ENCODE measurements at places on chromosomes 7 and 10.

DNA sequence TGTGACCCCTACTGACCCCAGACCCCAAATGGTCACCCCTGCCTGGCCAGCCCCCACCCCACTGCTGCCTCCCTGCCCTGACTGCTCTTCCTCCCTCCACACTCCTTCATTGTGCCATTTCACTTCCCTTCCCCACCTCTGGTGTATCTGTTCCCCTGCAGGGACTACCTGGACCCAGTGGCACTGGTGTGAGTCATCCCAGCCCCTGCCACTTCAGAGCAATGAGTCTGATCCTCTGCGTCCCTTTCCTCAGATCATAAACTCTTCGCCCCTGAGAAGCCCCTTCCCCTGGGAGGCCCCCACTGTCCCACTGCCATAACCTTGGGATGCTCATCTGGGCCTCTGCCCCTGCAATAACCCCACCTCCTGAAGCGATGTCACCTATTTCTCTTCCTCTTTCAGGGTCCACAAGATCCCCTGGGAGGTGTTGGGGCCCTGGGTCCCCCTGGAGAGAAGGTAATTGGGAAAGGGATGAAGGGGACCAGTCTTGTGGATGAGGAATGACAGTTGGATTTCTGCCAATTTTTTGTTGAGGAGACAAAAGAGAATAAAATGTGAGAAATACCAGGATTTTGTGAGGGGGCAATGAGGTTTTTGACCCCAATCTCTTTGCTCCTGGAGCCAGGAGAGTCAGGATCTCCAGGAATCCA lies 19.1 kb upstream of the VOPP1 start:
- no peak for ATAC-seq

DNA sequence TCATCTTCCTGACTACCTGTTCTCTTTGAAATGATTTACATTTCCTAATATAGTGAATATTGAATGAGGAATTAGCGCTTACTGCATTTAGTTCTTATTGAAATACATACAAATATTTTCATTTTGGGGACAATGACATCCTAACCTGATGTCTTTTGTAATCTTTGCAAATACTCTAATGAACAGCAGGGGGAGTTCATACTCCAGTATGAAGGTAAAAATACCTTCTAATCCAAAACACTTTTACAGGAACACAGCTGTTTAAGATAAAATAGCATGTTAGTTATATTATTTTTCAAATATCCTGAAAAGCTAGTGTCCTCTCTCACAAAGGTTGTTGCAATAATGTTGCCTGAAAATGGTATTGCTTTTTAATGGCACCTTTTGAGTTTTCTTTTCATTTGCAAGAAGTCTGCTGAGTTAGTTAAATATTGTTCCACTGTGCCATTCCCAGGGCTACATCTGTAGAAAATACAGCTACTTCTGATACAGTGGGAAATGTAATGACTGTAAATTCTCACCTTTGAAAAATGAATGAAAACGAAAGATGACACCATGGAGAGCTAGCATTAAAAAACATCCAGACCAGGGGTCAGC lies 400.0 kb downstream of the PHF14 start:
- no peak for ATAC-seq

DNA sequence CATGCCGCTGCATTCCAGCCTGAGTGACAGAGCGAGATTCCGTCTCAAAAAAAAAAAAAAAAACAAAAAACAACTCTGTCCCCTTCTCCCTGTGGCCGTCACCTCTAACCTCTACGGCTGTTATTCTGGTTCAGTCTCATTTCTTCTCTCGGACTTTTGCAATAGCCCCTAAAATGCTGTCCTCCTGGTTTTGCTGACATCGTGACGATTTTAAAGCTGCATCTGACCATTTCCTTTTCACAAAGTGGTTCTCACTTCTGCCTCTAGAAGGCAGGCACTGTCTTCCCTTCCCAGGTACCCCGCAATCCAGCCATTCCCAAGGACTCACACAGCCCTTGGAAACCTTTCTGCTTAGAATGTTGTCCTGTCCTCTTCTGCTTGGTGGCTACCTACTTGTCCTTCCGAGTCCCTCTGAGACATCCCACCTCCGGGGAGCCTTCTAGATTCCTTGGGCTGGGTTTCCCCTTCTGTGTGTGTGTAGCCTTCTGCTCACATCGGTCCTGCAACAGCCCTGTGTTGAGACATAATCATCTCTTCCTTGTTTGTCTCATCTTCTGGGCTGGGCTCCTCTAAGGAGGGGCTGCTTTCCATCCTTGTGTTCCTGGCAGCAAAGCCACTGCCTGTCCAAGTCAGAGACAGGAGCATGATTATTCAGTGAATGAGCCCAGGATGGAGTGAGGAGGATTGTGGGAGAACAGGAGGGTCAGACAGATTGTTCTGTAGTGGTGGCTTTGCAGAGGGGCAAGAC lies 83.1 kb downstream of the GRK5 start:
- no peak for ATAC-seq

- ATAC-seq: no peak
Measured at GRCh38 chr10:104301907-104302690, 33.1 kb downstream of the GSTO2 start.

- ATAC-seq: no peak
Measured at GRCh38 chr7:36642414-36642813, 81.9 kb downstream of the AOAH start.

DNA sequence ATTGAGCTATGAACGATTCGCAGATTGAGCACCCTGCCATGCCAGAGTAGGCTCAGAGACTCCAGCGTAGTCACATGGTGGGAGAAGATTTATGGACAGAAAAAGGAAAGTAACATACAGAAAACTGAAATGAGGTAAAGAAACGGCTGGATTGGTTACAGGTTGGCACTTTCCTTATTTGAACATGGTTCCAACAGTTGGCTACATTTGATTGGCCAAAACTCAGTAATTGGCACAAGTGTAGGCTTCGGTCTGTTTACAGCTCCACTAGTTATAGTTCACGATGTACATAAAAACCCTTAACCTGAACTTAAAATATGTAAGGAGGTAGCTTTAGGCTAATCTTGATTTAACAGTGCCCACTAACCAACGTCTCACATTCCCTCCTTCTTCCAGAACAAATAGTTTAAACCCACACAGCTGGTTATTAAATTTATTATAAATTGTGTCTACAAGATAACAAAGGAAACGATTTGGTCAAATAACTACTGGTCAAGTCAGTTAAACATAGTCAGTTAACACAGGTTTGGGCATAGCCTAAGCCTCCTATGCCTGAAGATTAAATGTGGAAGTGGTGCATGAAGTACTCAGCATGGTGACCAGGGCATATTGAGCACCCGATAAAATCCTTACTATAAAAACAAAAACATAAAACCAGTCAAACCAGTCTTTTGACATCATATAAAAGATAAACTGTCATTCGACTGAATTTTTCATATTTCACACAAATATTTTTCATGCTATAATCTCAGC lies 17.9 kb upstream of the MTERF1 start:
- no peak for ATAC-seq

DNA sequence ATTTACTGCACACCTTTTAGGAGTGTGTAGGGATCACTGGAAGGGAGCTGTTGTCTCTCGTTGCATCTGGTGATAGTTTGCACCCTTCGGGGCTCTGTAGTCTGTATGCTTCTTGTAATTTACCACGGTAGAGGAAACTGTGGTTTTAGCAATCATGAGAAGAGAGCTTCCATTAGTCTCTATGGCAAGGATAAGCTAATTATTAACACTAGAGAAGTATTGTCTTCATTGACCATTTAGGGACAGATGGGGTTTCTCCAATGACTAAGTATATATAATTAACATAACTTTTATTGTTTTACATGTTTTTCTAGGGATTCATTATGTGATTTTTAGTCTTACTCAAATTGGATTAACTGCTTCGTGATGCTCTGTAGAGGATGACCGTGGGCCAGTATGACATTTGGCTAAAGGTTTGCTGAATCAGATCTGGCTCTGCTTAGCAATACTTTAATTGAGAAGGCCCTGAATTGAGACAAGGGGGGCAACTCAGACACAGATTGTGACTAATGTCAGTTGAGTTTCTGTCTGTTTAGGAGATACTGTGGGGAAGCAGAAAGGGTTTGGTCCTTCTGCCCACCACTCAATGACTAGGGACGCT lies 8.7 kb downstream of the SLC18A2 start:
- ATAC-seq: no peak

DNA sequence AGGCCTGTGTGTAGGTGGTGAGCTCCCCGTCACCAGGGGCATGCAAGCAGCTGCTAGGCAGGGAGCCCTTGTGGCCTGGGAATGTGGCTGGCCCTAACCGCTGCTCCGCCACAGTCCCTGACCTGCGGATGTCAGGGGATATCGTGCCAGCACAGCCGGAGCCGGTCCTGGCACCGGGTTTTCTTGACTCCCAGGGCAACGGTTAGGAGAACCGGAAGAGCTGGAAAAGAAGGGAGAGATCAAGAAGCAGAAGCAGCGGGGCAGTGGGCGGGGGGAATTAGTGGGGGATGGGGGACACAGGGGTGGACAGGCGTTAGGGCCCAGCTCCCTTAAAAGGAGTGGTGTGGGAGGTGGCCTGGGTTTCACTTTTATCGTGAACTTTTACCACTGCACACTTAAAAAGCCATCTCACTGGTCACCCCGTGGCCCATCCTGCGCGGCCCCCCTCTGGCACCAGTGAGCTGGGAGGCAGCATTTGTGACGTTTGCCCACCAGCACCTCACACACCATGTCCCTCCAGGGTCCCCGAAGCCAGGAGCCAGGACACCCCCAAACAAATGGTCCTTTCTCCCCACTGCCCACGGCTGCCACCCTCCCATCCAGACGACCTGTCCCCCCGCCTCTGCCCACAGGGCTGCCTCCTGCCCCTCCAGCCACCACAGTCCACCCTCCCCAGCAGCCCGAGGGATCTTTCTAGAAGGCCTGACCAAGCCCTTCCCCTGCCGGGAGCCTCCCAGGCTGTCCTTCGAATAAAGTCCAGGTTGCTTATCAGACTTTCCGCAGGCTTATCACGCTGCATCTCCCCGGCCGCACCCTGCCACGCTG lies 1.8 kb upstream of the MICALL2 start:
- no peak for ATAC-seq

GRCh38 chr10:110399106-110399964 lies 94.6 kb upstream of the SMNDC1 start:
- ATAC-seq: no peak

DNA sequence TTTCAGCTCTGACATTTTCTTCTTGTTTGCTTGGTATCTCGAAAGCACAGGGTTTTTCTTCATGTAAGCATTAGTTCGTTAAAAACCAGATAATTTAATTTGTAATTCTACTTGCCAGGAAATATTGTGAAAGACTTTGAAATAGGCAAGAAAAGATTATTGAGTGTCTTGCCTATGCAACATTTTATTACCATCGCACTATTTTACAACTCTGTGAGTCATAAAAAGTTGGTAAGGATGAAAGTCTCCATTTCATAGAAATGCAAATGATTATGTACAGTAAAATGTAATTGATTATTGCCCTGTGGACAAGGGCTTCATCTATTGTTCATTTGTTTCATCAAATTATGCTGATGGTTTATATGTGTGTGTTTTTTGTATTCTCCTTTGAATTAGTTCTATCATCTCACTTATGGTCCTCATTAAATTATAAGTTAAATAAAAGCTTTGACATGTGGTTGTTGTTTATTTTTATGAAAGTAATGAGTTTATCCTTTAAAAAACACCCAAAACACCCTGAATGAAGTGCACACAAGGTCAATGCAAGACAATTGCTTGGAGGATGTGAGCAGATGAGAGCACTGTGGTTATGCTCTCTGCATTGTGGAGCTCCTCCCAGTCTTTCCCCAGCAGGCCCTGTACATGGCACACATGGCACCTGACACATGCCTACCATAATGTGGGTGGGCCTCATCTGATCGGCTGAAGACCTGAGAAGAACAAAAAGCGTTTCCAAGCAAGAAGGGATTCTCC lies 230.8 kb downstream of the CXCL12 start:
- ATAC-seq: no peak

- no peak for ATAC-seq
Measured at GRCh38 chr10:58645416-58646146, 132.9 kb downstream of the BICC1 start.

DNA sequence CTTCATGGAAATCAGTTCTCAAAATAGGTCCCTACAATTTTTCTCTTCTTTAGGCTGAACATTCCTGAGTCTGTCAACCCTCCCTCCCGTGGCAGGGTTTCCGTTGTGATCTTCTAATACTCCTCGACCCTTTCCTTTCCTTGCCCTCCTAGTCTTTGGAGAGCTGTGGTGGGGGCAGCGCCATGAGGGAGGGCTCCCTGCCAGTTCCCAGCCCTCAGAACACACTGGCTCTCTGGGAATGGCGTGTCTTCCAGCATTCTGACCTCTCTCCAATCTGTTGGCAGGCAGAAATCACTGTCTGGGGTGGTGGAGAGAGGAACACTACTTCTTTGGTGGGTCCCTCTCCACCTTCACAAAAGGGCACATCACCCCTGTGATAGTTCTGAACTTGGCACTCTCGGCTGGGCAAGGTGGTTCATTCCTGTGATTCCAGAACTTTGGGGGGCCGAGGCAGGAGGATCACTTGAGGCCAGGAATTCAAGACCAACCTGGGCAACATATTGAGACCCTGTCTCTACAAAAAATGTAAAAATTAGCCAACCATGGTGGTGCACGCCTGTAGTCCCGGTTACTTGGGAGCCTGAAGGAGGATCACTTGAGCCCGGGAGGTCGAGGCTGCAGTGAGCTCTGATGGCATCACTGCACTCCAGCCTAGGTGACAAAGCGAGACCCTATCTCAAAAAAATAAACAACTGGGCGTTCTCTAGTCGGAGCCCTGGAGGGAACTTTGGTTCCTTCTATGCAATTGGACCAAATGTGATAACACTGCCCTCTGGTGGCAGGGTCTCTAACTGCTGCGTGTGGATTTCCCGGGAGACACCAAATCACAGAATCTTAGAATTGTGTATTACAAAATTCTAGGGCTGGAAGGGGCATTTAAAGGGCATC lies 13.1 kb upstream of the ARPC1A start:
- peak; percentile 51 for ATAC-seq

GRCh38 chr10:17980846-17981565 lies 29.3 kb downstream of the SLC39A12 start:
- ATAC-seq: no peak

DNA sequence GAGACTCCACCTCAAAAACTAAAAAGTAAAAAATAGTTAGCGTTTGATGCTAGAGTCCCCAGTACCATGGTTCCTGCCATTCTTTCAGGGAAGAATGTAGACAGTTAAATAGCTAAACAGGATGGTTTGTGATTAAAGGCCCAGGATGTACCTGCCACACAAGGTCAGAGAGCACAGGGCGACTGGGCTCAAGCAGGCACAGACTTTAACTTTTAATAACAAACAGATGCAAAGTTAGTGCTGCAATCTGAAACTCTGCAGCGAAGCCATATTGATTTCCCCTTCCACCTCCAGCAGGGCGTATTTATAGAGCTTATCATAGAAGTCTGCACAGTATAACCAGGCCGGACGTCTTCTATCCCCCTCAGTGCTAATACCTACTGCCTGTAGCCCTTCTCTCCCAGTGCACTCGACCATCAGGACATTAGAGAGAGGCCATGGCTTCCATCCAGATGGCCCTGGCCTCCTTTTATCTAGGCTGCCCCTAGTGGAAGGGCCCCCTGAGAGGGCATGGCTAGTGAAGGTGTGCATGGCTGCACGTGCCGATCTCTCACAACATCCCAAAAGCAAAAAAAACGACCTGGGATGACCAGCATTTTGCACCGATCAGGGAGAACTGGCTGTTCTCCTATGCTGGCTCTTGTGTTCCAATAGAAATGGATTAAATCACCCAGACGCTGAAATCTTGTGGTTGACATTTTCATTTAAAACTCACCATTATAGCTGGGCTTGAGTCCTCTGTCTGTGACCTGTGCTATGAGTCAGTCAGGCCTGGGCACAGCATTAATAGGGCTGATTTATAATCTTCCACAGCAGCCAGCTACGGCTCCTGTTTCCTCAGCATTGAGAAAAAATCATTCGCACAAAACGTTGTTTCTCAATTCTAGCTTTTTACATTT lies 7.6 kb upstream of the BAG3 start:
- ATAC-seq: no peak

GRCh38 chr7:158732494-158733219 lies 28.1 kb upstream of the NCAPG2 start:
- no peak for ATAC-seq

GRCh38 chr10:104328646-104328895 lies 9.7 kb downstream of the ITPRIP start:
- ATAC-seq: no peak
